ENCODE measurements at places on chromosomes 12 and 14. TPM values are rescaled to one million over a fixed set of nuclear protein-coding genes. Genes with fewer than 3 reads are reported as not detected.

DNA sequence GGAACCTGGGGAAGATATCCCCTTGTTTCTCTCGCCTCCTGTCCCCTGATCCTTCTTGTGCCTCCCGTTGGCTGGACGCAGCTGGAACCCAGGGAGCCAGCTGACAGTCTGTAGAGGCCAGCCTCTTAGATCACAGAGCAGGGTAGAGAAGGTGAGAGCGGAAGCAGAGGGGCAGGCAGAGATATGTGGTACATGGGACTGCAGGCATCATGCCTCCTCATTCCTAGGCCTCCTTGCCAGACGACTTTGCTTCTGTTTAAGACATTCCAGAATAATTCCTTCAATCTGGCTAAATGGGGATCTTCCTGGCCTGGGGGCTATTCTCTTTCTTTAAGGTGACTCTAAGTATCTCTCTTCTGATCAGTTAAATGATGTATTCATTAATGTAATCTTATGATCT, 89.4 kb upstream of the MAX start:
- no peak overlapping the region for H3K4me3 ChIP-seq
- no peak for DNase-seq
- H3K4me1 ChIP-seq: peaks cover 16% of the 10 kb centered on the region
- H3K27ac ChIP-seq: no peak overlapping the region
- H3K27me3 ChIP-seq: peaks cover 7% of the 10 kb centered on the region

CCDC177 gene
- total RNA-seq: 2.1 TPM

DNA sequence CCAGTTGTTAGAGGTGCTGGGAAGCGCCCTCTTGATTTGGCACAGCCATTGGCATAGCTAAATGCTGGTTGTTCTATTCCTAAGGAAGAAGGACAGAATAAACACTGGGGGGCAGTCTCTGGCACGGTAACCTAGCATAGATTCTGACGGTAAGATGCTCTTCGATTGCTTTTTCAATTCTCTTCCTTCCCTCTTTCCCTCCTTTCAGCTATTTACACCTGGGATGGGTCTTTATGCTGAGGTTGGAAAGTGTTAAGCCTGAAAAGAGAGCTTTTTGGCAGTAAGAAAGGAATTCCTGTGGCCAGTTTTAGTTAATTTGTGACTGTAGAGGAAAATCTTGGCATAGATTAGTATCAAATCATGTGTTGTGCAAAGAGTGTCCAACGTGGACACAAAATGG, 162.8 kb downstream of the SNAPC1 start:
- no peak for DNase-seq
- peaks cover 45% of the 10 kb centered on the region for H3K4me1 ChIP-seq
- no peak overlapping the region for H3K27ac ChIP-seq
- H3K4me3 ChIP-seq: no peak overlapping the region
- H3K27me3 ChIP-seq: peaks cover 4% of the 10 kb centered on the region

DNA sequence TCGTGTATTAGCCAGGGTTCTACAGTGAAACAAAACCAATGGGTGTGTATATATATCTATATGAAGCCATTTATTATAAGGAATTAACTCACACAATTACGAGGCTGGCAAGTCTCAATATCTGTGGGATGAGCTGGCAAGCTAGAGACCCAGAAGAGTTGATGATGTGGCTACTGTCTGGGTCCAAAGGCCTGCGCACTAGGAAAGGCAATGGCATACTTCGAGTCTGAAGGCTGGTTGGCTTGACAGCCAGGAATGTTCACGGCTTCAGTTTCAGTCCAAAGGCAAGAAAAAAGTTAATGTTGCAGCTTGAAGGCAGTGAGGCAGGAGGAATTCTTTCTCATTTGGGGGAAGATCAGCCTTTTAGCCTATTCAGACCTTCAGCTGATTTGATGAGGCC, 893.3 kb upstream of the LRFN5 start:
- H3K27me3 ChIP-seq: peaks cover 7% of the 10 kb centered on the region
- no peak for DNase-seq
- no peak overlapping the region for H3K27ac ChIP-seq
- peaks cover 33% of the 10 kb centered on the region for H3K36me3 ChIP-seq
- no peaks in the 10 kb centered on the region for H3K4me1 ChIP-seq
- no peak overlapping the region for H3K4me3 ChIP-seq

INHBE gene
- total RNA-seq: 5.0 TPM

- peaks cover 57% of the 10 kb centered on the region for H3K27me3 ChIP-seq
- H3K4me1 ChIP-seq: peaks cover 3% of the 10 kb centered on the region
- H3K27ac ChIP-seq: no peak overlapping the region
These were observed 49.8 kb downstream of the NOC4L start for GRCh38 chr12:132194056-132194455.

DNA sequence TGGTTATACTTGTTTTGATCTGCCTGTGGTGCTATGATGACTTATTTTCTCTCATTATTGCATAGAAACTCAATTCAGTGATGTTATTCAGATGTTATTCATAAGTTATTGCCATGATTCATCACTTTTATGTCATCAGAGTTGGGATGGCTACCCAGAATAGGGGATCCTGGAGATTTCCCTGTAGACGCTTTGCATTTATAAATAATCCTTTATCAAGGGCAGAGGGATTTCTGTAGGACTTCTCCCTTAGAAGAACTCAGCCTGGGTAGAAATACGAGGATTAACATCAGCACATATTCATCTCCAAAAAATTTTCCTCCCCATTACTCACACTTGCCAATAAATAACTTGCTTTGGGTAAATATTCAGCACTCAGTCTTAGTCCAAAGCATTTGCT, 4.9 kb downstream of the GPRC5A start:
- no peaks in the 10 kb centered on the region for H3K36me3 ChIP-seq
- H3K4me3 ChIP-seq: no peak overlapping the region
- H3K27ac ChIP-seq: no peak overlapping the region
- H3K4me1 ChIP-seq: peaks cover 19% of the 10 kb centered on the region
- peaks cover 25% of the 10 kb centered on the region for H3K27me3 ChIP-seq
- DNase-seq: no peak
